CD4-positive, alpha-beta memory T cell (primary cell): ENCODE measurements at places on chromosomes 13 and 19. TPM values are rescaled to one million over a fixed set of nuclear protein-coding genes. Genes with fewer than 3 reads are reported as not detected.

UHRF1 gene
- 0.15 TPM for total RNA-seq

CRX gene
- not detected for total RNA-seq

TNFSF13B gene
- 35.8 TPM for total RNA-seq

ONECUT3 gene
- total RNA-seq, result not detected

HCN2 gene
- total RNA-seq, result 2.5 TPM

DNA sequence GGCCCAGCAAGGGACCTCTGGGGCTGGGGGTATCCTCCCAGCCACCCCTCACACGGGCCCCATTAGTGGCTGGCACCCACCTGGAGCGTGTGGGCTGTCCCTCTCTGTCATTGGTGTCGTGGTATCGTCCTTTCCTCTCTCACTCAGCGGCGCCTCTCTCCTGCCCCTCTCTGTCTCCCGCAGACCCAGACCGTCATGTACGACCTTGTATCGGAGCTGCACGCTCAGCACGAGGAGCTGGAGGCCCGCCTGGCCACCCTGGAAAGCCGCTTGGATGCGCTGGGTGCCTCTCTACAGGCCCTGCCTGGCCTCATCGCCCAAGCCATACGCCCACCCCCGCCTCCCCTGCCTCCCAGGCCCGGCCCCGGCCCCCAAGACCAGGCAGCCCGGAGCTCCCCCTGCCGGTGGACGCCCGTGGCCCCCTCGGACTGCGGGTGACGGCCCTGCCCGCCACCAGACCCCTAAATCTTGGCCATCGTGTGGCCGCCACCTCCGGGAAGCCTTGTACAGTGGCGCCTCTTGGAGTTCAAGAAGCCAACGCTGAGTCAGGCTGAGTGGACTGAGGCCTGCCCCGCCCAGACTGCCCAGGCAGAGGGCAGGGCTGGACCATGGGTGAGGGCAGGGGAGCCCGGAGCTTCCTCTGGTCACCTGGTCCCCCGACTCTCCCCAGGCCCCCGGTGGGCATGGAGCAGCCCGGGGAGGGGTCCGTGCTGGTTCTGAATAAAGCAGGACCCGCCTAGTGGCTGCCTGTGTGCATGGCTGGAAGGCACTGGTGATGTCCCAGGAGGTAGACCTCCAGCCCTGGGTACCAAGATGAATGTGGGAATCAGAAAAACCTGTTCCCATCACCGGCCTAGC is 9.8 kb upstream of the ARRDC2 start:
- DNase-seq, result no peak

- no peak for DNase-seq
Measured at GRCh38 chr13:102395174-102395573, 6.7 kb downstream of the FGF14 start.

DNA sequence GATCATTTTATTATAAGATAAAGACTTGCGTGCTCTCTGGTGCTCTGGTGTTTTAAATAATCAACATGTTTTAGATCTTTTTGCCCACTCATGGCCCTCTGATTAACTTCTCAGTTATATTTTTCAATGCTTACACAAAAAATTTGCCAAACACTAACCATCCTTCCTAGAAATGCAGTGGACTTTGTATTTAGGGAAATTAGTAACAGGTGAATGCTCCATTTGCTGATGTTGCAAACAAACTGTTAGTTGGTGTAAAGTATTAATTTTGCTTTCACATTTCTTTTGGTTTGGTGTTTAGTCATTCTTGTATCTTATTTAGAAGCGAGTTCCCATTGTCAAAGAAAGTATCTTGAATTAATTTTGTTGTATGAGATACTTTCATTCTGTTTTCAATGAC is 2.7 kb downstream of the KL start:
- DNase-seq, result no peak

DNA sequence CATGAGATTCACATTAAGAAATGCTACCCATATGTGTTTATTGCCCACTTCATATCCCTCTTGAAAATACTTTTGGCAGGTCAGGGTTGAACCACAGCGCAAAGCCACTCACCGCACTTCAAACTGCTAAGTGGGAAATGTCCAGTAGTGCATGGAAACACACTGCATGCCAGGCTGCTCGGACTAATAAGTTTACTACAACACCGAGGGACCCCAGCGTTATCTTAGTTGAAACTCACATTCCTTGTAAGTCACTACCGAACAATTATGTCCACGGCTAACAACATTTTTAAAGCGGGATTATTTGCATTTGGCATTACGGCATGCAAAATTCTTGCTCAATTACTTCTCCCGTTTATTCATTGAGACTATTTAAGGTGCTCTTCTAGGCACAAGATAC is 4.0 kb downstream of the BRD4 start:
- no peak for DNase-seq

DNA sequence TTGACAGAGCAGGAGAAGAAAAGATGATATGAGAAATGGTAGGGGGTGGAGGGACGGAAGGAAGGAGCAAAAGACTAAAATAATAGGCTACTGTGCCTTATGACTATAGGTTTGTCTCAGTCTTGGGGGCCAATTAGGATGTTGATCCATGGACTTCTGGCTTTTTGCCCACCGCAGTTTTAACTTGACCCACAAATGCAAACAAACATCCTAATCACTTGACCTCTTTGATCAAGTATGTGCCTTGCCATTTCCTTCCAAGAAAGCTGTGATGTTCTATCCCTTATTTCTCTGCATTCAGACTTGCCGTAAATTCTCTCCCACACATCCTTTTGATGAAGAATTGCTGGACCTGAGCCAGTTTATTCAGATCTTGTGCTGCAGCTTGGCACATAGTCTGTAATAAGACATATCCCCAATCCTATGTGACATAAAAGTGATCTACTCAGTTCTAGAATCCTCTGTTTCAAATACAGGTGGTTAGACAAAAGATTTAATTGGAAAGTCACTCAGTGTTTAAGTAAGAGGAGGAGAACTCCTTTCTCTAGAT is 62.8 kb downstream of the TPT1 start:
- no peak for DNase-seq

DNA sequence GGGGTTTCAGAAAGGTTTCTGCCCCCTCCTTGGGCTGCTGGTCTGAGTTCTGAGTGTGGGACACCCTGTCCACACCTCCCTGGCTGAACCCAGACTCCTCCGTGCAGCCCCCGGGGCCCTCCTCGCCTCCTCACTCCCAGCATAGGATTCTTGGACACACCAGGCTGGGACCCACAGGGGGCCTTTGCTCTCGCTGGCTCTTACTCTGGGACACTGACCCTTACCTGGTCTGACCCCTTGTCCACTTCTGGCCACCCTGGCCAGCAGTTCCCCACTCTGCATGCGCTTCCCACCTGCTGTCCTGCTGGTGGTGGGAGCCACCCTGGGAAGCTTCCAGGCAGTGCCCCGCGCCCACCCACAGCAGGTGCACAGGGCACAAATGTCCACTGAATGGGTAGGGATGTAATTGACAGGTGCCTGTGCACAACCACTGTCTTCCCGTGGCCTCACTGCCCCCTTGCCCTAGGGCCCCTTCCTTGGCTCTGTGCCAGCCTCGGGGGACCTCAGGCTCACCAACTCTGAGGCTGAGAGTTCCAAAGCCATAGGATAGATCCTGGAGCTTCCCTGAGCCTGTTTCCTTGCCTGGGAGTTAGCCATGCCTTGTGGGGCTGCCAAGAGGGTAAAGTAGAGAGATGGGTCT is 7.0 kb upstream of the SLC25A42 start:
- DNase-seq, result no peak

DNA sequence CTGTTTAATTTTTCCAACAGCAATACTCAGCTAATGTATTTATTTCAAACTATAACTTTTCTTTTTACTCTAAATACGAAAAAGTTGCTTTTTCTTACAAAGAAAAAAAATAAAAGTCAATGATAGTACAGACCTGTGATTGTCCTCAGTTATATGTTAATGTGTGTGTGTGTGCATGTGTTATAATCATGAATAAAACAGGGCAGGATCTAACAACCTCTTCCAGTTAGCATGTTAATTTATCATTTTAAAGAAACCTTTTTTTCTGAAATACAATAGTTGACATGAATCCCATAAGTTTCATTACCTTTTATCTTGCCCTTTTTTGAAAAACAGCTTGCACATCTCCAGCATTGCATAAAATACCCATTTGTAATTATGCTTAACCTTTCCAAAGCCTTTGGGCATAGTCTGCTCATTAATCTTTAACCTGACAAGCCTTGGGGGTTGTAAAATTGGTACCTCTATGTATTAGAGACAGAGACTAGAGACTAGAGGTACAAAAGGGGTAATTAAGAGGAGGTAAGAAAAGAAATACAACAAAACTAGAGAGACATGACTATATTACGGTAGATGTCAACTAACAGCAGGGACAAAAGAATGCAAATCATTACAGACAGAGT is 828.1 kb downstream of the OLFM4 start:
- DNase-seq, result no peak

DNA sequence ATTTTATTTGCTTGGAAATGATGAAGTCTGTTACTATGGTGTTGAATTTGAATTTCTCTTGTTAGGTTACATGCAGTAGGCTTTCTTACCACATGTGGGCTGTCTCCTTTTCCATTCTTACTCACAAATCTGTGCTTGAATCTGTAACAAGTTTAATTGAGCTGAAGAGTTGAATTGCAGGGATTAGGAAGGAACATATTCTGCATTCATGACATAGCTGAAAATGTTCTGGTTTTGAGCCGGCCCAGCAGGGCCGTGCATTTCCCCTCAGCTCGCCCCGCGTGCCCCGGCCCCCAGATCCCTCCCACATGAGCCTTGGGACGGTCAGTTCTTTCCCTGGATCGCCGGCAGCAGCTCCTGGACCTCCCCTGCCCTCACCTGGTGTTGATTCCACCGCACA is 28.1 kb downstream of the TFDP1 start:
- DNase-seq, result no peak

GRCh38 chr13:73913751-73914518 is 220.3 kb downstream of the KLF12 start:
- DNase-seq, result no peak

- DNase-seq, result no peak
Measured at GRCh38 chr13:93729383-93729782, 502.8 kb downstream of the GPC6 start.

DNA sequence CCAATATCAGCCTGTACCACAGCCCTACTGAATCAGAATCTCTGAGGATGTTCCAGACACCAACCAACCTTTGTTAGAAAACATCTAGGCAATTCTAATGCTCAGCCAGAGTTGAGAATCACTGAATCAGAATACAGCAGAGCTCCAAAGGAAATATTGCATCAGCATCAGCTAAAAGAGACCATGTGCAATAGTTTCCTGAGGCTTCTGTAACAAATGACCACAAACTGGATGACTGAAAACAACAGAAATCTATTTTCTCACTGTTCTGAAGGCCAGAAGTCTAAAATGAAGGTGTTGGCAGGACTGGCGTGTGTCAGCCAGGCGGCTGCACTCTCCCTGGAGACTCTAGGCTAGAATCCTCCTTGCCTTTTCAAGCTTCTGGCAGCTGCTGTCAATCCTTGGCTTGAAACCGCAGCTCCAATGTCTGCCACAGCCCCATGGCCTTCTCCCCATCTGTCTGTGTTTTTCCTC is 1.2 kb upstream of the DCT start:
- no peak for DNase-seq

DNA sequence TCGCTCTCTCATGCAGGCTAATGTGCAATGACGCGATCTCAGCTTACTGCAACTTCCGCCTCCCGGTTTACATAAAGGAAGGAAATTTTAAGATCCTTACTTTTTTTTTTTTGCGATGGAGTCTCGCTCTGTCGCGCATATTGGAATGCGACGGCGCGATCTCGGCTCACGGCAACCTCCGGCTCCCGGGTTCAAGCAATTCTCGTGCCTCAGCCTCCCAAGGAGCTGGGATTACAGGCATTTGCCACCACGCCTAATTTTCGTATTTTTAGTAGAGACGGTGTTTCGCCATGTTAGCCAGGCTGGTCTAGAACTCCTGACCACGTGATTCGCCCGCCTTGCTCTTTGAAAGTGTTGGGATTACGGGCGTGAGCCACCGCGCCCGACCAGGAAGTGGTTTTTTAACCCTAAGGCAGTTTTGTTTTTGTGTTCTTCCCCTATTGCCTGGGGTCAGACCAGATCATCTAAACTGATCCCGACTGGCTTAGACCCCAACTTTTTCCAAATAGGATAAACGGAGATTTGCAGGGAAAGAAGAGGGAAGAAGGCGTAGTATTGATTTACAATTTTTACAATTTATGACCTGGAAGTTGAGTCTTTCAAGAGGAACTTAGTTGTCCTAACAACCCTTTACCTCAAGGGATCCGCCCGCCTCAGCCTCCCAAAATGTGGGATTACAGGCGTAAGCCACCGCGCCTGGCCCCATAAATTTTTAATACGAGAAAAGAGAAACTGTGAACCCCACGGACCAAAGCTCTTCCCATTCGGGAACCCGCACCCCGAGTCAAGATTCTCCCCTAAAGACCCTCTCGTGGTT is 142.0 kb downstream of the ZNF737 start:
- DNase-seq, result peak; percentile 33

GRCh38 chr19:5420953-5421352 is 34.3 kb upstream of the ZNRF4 start:
- DNase-seq, result no peak

- no peak for DNase-seq
Measured at GRCh38 chr19:328025-328505, 16.5 kb downstream of the MIER2 start.

DNA sequence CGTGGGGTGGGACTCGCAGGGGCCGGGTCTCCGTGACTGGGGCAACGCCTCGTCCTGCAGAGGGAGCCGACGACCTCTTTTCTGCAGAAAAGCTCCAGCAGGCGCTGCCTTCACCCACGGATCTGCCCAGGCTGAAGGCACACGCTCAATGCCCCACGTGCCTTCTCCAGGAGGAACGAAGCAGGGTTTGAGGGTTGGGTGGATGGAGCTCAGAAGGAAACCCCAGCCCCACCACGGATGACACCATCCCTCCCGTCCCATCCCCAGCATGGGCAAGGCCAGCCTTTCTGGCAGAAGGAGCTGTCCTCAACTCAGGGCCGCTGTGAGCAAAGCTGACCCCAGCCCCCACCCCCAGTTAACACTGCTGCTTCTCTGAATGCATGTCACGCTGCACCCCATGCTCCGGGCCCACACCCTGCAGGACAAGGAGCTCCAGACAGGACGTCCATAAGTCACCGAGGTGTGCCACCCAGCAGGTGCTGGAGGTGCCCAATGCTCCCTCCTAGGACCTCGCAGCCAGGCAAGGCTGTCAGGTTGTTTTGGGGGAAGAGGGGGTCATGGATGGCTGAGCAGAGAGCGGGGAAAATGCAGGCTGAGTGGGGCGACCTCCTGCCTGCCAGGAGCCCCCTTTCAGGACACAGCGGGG is 7.4 kb downstream of the C19orf25 start:
- DNase-seq, result no peak

- DNase-seq, result no peak
Measured at GRCh38 chr19:41278478-41278877, 14.3 kb downstream of the HNRNPUL1 start.

GRCh38 chr19:54188215-54188871 is 1.0 kb downstream of the MBOAT7 start:
- no peak for DNase-seq
